Central memory CD4-positive, alpha-beta T cell (primary cell): ENCODE measurements at places on chromosomes 4 and X.

DNA sequence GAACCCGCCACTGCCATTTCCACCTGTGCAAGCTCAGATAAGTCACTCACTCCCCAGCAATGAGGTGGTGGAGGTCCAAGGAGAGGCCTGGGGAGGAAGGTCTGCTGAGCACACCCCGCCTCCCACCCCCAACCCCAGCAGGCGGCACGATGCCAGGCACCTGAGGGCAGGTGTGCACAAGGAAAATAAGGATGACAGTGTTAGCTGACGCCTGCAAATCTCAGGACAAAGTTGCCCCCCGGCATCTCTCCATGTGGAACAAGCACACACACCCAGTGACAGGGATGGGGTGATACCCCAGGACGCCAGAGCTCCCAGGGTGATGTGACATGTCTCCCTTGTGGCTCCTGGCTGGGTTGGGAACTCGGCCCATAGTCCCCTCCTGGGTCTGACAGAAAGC lies 9.9 kb downstream of the JAKMIP1 start:
- DNase-seq, result no peak

DNA sequence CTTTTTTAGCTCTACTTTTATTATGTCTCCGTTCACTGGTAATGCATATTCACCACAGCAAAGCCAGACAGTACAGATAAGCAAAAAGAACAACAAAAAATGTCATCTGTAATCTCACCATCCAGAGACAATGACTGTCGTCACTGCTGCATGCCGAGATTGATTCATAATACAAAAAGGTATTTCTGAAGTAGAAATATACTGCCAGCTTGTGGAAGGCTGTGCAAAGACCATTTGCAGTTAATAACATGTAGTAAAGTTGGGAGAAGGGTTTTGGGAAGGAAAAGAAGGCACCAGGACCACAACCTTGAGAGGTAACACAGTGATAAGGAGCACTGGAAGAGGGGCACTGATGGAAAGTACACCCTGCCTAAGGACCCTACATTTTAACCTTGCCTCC lies 223.0 kb upstream of the ZIC3 start:
- no peak for DNase-seq

DNA sequence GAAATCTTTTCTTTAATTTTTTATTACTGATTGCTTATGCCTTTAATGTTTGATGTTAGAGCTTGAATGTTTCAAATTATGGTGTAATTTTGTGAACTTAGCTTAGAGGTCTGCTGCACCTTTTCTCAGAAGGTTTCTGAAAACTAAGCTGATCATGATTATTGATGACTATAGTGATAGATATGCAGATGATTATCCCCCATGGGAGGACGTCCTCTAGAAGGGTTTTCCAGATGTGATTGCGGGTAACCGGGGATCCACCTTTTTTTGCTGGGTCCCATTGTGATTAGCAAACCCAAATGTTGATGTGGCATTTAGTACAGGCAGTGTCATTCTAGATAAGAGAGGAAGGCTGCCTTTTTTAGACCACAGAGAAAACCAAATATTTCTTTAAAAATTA lies 272.9 kb downstream of the FBXO8 start:
- DNase-seq, result no peak

DNA sequence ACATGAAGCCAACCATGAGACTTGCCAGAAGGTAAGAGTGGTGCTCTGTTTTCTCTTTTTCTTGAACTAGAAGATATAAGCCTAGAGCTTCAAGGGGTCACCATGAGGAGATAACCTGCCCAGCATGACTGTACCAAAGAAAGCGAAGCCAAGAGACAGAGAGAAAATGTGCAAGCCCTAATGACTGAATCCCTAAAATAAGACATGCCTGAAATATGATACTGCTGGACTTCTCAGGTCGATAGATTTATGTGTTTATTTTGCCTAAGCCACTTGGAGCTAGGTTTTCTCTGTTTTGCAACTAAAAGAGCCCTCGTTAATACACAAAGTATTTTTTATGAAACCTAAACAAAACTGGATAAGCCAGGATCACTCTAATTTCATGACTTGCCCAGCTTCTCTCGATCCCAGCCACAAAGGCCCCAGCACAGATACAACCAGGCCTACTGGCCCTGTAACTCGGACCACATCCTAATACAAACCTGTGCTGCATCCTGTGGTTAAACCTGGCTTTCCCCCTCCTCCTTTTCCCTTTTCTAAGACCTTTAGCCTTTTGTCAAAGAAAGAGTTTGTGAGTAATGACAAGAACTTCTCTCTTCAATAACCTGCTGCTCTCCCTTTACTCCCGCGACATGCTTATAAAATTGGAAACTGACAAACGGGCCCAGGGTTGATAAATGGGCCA lies 185.8 kb downstream of the APBB2 start:
- no peak for DNase-seq

DNA sequence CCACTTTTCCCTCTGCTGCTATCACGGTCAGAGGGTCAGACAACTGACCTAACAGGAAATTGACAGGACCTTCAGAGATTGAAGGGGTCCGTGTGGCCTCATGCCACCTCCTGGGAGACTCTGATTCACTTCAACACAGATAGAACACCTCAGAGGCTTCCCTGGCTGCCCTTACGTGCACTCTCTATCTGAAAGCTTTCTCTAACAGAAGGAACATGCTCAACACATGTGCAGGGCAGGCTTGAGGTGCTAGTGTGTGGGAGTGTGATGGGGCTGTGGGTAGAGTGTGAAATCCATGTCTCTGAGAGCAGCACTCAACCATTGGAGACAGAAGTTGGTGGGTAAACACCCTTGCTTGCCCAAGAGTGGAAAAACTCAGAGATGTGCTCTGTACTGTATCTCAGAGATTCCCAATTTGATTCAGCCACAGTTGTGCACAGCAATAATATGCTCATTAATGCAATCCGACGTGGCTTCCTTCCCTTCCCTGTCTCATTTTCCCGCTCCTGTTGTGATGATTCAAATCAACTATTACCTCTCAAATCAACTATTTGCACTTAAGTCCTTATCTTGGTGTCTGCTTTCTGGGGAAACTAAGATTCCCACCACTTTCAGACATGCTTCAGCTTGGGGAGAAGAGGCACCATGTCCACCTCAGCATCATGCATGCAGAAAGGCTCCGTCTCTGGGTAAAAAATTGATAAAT lies 62.0 kb upstream of the MAGEB2 start:
- DNase-seq, result no peak

- peak; percentile 13 for DNase-seq
Observed at GRCh38 chrX:49041744-49042580, 1.2 kb downstream of the TFE3 start.
